ENCODE measurements at places on chromosomes 1 and 21. TPM values are rescaled to one million over a fixed set of nuclear protein-coding genes. Genes with fewer than 3 reads are reported as not detected.
A peak's percentile ranks its signal among the peaks of the same experiment; 100 is the strongest.

The PLA2G2F gene
- total RNA-seq = not detected

The PTPRC gene
- total RNA-seq = not detected

- no peaks in the 10 kb centered on the region for H3K36me3 ChIP-seq
- no peak overlapping the region for H3K4me3 ChIP-seq
- peaks cover 24% of the 10 kb centered on the region for H3K4me1 ChIP-seq
- H3K27ac ChIP-seq = peak overlapping the region; percentile 8
- DNase-seq = peak; percentile 89
Measured at GRCh38 chr1:53413175-53414001, 45.8 kb upstream of the DMRTB1 start.

The LY9 gene
- not detected for total RNA-seq

The GJC2 gene
- 1.1 TPM for total RNA-seq

The RHD gene
- total RNA-seq = 0.28 TPM

GRCh38 chr1:110012100-110012780, 22.2 kb upstream of the STRIP1 start:
- H3K27ac ChIP-seq = no peak overlapping the region
- no peak overlapping the region for H3K4me3 ChIP-seq

GRCh38 chr1:10856176-10856683, 59.8 kb upstream of the CASZ1 start:
- no peak overlapping the region for H3K27ac ChIP-seq
- DNase-seq = no peak
- H3K4me1 ChIP-seq = no peaks in the 10 kb centered on the region
- H3K27me3 ChIP-seq = peaks cover 40% of the 10 kb centered on the region
- no peak overlapping the region for H3K4me3 ChIP-seq

DNA sequence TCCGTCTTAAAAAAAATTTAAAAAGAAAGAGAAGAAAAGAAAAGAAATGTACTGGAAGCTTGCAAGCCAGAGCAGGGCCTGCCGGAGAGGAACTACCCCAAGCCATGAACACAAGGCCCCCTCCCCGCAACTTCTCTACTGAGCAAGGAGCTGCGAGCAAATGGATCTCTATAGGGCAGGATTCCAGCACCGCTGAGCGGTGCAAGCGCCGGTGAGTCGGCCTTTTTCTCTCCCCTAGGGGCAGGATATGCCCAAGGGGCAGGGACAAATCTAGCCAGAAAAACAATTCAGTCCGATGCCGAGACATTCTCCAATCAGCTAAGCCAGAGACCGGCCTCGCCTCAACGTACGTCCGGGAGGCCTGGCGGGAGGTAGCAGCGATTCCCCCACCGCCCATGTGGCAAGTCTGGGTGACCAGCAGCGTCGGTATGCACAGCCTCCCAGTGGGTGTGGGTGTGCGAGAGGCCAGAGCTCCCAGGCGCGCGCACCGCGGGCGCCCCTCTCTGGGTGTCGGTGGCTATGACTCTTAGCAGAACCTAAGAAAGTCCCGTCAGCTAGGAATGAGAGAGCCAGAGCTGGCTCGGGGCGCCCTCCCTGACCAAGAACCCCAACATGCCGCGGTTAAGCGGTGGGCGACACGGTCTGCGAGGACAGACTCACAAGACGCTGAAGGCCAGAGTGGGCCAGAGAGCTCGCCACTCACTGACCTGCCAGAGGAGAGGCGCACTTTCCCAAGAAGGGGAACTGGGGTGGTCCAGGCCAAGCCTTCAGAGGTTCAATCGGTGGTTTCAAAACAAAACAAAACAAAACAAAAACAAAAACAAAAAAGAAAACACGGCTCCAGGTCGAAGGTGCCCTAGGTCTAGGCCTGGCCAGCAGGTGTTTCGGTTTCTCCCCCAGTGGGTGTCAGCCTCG, 1.9 kb downstream of the CSMD2 start:
- peaks cover 15% of the 10 kb centered on the region for H3K27me3 ChIP-seq
- DNase-seq = peak; percentile 74
- H3K4me3 ChIP-seq = peak overlapping the region; percentile 19
- H3K27ac ChIP-seq = no peak overlapping the region
- H3K36me3 ChIP-seq = no peaks in the 10 kb centered on the region
- no peaks in the 10 kb centered on the region for H3K4me1 ChIP-seq

GRCh38 chr21:37863842-37864241, 52.4 kb downstream of the KCNJ6 start:
- H3K27ac ChIP-seq = no peak overlapping the region
- H3K4me3 ChIP-seq = no peak overlapping the region
- no peaks in the 10 kb centered on the region for H3K27me3 ChIP-seq

The SLAMF6 gene
- total RNA-seq = not detected

DNA sequence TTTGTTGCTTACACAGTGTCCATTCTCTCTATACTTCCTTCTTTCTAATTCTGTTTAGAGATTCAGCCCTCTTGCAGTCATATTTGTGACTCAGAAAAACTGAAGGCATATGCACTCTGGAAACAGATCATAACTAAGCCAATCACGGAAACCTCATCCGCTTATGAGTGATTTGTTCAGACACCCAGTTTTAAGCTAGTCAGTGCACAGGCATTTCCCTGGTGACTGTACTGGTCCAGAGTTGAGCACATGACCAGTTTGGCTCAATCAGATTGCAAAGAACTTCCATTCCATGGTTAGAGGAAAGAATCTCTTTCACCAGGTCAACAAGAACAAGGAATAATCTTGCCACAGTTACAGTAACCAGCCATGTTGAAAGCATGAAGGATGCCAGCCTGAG, 69.2 kb upstream of the SGIP1 start:
- H3K36me3 ChIP-seq = no peaks in the 10 kb centered on the region
- no peaks in the 10 kb centered on the region for H3K27me3 ChIP-seq
- H3K4me1 ChIP-seq = peaks cover 11% of the 10 kb centered on the region
- DNase-seq = peak; percentile 99
- no peak overlapping the region for H3K4me3 ChIP-seq
- H3K27ac ChIP-seq = peak overlapping the region; percentile 99

The DMBX1 gene
- not detected for total RNA-seq

DNA sequence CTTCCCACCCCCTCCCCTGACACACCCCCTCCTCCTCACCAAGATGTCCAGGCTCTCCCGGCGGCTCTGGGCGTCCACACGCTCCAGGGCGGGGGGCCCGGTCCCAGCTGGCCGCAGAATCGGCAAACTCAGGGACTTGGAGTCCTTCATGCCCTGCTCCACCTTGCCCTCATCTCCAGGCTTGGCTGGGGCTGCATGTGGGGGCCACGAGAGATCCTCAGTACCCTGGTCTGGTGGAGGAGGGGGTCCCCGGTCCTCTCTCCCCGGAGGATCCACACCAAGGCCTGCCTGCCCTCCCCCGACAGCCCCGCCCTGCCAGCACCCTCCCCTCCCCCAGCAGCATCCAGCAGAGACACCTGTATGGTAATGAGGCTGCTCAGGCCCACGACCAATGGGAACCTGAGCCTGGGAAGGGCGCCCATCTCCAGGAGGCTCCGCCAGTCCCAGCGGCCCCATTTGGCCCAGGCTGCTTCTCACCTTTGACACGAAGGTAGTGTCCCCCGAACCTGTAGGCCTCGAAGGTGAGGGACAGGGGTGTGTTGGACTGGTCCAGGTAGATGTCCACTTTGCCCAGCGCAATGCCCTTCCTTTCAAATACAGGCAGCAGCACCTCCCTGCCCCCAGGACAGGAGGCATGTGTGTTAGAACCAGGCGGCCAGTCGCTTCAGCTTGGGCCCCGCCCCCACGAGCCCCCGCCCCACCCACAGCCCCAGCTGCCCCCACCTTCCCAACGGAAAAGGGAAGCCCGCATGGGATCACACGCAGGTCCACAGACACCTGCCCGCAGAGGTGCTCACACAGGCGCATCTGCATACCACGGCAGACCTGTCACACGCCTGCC, 8.2 kb upstream of the TNFRSF25 start:
- H3K36me3 ChIP-seq = peaks cover 31% of the 10 kb centered on the region
- H3K27ac ChIP-seq = no peak overlapping the region
- no peaks in the 10 kb centered on the region for H3K4me1 ChIP-seq
- no peaks in the 10 kb centered on the region for H3K27me3 ChIP-seq

DNA sequence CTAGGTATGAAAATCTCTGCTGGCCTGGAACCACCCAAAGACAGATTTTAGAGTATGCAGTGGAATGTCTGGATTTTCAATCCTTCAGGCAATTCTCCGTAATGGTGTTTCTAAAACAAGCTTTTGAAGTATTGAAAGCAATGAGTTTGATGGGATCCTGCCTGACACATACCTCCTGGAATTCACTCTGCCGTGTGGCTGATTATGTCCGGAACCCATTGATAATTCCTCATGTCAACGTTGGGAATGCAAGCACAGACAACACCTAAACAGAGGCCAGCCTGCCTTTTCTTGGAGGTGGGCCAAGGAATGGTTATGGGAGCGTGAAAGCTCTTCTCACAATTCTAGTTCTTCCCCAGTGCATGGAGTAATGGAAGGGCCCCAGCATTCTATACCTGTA, 168.9 kb upstream of the HMCN1 start:
- H3K4me1 ChIP-seq = peaks cover 10% of the 10 kb centered on the region
- H3K27me3 ChIP-seq = no peaks in the 10 kb centered on the region
- no peak overlapping the region for H3K4me3 ChIP-seq
- no peak overlapping the region for H3K27ac ChIP-seq

The CHAF1B gene
- total RNA-seq = 4.7 TPM

DNA sequence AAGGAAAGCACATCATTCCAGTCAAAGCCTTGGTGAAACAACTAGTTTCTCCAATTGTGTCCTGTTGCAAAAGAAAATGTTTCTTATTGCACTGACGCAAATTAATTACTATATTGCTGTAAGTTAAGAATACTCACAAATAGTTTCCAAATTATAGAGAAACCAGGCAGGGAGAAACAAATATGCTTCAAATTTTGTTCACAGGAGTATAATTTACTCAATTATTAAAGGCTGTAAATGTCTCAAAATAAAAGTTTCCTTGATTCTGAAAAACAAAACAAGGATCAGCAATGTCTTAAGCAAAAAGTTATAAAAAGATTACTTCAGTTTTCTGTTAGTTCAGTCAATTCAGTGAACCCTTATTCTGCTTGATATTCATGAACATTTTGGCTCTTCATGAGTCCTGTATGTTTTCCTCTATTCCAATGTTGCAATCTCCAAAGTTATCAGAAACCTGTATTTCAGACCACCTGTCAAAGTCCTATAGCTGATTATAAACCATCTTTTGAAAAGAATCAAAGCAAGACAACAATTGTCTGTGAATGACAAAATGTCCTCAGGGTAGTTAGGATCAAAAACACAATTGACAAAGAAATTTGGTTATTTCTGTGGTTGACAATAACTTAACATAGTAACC, 11.7 kb upstream of the SYPL2 start:
- H3K27me3 ChIP-seq = peaks cover 8% of the 10 kb centered on the region
- H3K4me1 ChIP-seq = no peaks in the 10 kb centered on the region
- H3K36me3 ChIP-seq = no peaks in the 10 kb centered on the region

DNA sequence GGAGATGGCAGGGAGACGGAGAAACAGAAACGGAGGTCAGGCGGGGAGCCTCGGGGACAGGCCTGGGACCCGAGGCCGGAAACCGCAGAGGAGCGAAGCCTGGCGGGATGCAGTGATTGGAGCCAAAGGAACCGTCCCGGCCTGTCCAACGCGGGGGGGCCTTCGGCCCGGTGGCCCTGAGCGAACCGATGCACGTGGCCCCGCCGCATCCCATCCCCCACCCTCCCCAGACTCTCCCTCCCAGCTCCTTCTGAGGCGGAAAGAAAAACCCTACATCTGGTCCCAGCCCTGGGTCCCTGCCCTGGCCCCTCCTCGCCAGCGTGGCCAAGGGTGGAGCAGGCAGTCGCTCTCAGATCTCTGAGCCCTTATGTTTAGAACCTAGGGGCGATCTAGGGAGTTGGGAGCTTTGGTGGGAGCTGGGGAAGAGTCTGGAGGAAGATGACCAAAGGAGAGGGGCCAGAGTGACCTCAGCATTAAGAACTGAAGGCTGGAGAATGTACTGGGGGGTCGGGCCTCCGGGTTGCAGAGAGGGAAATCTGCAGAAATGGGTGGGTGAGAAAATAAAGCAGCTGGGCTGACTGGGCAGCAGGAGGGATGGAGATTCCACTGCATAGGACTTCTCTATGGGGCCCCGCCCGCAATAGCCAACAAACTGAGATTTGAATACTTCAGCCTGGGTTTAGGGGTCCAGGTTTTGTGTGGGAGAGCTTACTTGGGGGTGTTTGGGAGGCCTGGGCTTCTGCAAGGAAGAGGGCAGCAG, 1.5 kb upstream of the CRABP2 start:
- H3K36me3 ChIP-seq = no peaks in the 10 kb centered on the region
- H3K27me3 ChIP-seq = peaks cover 5% of the 10 kb centered on the region
- peak overlapping the region; percentile 10 for H3K27ac ChIP-seq

DNA sequence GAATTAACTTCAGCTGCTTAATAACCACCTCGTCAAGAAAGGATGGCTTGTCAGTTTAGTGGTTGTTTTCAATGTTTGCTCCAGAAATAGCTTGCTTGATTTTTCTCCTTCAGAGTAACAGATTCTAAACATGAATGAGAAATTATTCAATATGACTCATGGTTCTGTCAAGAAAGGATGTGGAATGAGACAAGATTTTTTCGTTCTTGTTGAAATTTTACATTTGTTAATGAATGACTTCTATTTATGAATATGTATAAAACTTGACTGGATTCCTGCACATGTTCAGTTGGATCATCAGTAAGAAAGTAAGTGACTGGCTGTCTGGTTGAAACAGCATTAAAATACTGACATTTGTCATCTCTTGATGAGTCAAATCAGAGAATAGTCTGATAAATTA, 38.3 kb downstream of the IFI44 start:
- H3K27me3 ChIP-seq = no peaks in the 10 kb centered on the region
- peak; percentile 17 for DNase-seq
- H3K4me1 ChIP-seq = no peaks in the 10 kb centered on the region

- H3K36me3 ChIP-seq = no peaks in the 10 kb centered on the region
- no peak for DNase-seq
- H3K4me3 ChIP-seq = no peak overlapping the region
- no peaks in the 10 kb centered on the region for H3K4me1 ChIP-seq
- H3K27me3 ChIP-seq = no peaks in the 10 kb centered on the region
Measured at GRCh38 chr1:118266436-118266835, 81.4 kb upstream of the SPAG17 start.

DNA sequence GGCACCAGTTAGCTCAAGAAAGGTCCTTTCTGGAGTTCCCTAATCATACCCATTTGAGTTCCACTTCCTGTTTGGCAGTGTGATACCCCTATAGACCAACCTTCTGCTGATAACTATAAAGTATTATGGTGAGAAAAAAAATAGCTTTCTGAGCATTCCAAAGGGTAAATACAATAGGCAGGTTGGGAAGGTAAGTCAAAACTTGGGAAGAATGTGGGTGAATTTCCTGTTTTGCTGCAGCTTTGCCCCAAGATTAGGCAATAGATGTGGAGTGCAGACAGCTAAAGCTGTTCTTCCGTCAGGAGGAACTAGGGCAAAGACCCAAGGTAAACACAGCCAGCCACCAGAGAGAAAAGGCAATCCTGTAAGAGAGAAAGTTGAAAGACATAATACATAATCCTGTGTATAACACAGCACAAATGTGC, 49.9 kb upstream of the GUCA2A start:
- peak; percentile 80 for DNase-seq
- H3K4me3 ChIP-seq = no peak overlapping the region
- H3K27ac ChIP-seq = no peak overlapping the region
- peaks cover 7% of the 10 kb centered on the region for H3K4me1 ChIP-seq
- peaks cover 2% of the 10 kb centered on the region for H3K36me3 ChIP-seq

The GJA5 gene
- total RNA-seq = not detected

- H3K4me1 ChIP-seq = no peaks in the 10 kb centered on the region
- no peaks in the 10 kb centered on the region for H3K27me3 ChIP-seq
- DNase-seq = no peak
- H3K36me3 ChIP-seq = no peaks in the 10 kb centered on the region
- H3K27ac ChIP-seq = no peak overlapping the region
- H3K4me3 ChIP-seq = no peak overlapping the region
Measured at GRCh38 chr1:237235091-237235490, 193.1 kb downstream of the RYR2 start.

- peak overlapping the region; percentile 65 for H3K27ac ChIP-seq
- H3K4me1 ChIP-seq = peaks cover 13% of the 10 kb centered on the region
- DNase-seq = peak; percentile 65
- no peak overlapping the region for H3K4me3 ChIP-seq
Measured at GRCh38 chr1:214332946-214333798, 52.2 kb downstream of the SMYD2 start.

The LIN28A gene
- not detected for total RNA-seq
